Fibroblast of gingiva (primary cell): ENCODE measurements at places on chromosomes 1 and 21.
A peak's percentile ranks its signal among the peaks of the same experiment; 100 is the strongest.

GRCh38 chr1:119594376-119594775 lies 53.7 kb downstream of the ZNF697 start:
- no peak for DNase-seq

GRCh38 chr1:54052431-54052933 lies 522 bp downstream of the TMEM59 start:
- peak; percentile 49 for DNase-seq

DNA sequence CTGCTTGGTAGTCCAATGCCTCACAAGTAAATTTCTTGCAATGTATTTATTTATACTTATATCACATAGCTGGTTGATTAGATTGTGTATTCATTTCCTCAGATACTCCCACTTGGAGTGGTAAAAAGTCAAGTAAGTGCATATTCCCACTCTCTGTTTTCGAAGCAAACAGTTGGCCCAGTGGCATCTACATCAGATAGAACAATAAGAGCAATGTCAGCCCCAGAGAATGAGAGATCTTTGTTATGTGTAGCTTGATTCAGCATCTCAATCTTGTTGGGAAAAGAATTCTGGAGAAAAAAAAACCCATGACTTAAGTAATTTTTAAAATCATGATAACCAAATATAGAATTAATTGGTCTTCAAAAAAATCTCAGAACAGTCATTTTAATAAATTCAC lies 25.5 kb downstream of the RGL1 start:
- no peak for DNase-seq

GRCh38 chr1:18794051-18794450 lies 65.4 kb downstream of the TAS1R2 start:
- no peak for DNase-seq

DNA sequence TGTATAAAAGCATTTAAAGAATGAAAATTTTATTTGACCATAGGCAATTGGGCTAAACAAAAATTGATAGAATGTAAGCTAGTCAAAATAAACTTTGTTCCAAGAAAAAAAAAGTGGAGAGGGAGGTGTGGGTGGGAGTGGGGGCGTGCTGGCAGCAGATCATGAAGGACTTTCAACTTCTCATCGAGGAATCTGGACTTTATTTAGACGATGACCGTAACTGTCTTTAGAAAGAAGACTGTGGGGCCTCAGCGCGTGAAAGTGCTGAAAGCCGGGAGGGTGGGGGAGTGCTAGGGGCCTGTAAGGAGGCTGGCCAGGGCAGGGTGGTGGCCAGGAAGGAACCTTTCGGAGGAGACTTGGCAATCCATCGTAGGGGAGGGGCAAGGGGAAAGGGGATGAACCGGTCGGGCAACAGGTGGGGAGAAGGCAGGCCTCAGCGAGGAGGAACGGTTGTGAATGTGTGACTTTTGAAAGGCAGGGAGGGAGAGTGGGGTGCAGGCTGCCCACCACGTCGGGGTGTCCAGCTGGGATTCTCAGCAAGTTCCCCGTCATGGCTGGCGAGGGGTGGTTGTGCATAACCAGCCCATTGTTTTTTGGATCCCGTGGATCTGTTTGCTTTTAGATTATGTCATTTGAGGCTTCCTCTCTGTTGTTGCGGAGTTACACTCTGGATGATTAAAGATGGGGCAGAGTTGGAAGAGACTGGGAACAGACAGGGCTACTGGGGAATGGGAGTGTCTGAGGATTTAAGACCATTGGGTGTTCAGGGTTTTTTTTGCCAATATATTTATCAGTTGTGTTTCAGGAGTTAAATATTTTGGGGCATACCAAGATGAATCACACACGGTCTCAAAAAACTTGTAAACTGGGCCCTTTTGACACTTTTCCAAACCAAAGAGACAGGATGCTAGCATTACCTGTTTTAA lies 35.5 kb downstream of the HUNK start:
- DNase-seq: no peak

- peak; percentile 68 for DNase-seq
Observed at GRCh38 chr1:8409106-8409505, 91.2 kb downstream of the SLC45A1 start.

GRCh38 chr1:167095368-167095767 lies 1.5 kb downstream of the STYXL2 start:
- peak; percentile 81 for DNase-seq

DNA sequence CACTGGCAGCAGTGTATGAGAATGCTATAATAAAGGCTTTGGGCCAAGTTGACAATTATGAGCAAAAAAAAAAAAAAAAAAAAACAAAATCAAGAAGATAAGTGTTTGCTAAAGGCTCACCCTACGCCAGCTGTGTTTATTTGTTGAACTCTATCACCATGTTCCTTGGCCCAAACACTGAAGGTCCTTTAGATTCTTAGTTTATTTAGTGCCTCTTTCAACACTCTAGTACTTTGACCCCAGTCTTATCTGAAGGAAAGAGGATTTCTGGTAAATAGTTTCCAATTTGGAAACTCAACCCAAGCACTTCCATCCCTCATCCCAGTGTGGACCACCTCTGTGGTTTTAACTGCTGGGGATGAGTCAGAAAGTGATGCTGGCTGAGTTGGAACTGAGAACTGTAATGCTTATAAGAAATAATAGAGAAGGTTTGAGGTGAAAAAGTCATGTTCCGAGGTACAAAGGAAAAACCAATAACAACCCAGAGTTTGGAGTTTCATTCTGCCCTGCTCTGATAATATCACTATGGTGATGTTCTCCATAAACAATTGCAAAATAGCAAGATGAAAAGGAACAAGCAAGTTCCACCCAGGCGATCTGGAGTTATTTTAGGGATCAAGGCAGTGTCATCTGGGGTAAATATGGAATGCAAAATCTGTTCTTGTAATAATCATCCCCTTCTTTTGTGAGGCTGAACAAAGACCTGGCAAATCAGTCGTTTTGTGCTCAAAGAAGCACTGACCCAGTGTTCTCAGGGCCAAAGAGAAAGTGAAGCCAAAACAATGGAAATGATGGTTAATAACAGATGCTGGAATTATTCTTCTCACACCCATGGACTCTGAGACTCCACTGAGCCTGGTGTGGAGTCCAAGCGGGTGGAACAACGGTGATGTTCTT lies 19.7 kb upstream of the CAPZB start:
- peak; percentile 63 for DNase-seq

- no peak for DNase-seq
Observed at GRCh38 chr1:52554267-52554640, 1.4 kb upstream of the TUT4 start.
